ENCODE measurements at places on chromosomes 4 and X.

GRCh38 chr4:41199788-41200187, 14.6 kb downstream of the APBB2 start:
- DNase-seq: no peak

- no peak for DNase-seq
Observed at GRCh38 chr4:174553828-174554227, 31.5 kb upstream of the HPGD start.

DNA sequence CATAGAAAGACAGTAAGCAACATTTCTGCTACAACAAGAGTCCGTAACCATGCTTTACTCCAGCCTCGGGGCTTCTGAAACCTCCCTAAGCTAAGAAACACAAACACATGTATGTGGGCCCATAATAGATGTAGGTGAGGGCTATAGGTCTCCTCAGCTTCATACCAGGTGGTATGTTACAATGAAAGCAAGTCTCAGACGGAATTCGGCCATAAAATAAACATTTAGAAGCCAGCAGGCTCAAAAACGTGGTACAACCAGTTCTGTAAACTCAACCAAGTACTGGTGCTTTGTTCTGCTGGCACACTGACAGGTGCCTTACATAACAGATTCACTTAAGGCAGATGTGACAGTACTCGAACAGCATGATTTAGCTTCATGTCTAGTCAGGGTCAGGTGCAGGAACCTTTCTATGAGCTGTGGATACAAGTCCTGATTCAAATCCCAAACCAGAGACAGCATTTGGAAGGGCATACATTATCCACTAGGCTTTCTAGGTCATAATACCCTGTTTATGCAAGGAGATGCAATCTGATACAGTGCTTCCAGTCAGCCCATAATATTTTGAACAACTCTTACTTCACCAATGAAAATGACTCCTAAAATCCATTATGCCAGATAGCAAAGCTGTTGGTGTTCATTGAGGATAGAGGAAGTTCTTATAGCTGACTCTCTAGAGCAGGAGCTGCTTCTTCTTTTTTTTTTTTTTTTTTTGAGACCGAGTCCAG, 113.8 kb upstream of the ENPP6 start:
- peak; percentile 81 for DNase-seq

DNA sequence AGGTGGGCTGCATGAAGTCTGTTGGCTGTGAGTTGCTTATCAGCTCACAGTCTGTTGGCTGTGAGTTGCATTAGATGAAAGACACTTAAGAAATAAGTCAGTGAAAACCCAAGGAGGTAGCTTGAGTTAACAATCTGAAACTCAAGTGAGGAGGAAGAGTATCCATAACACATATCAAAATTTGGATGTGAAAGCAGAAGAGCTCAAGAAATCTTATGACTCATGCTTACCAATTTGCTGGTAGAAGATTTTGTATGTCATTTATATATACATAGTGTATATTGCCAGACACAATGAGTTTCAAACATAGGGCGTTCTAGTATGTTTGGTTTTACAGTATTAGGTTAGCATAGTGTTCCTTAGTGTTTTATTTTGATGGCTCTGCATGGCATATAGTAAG, 107.4 kb downstream of the DDIT4L start:
- no peak for DNase-seq

DNA sequence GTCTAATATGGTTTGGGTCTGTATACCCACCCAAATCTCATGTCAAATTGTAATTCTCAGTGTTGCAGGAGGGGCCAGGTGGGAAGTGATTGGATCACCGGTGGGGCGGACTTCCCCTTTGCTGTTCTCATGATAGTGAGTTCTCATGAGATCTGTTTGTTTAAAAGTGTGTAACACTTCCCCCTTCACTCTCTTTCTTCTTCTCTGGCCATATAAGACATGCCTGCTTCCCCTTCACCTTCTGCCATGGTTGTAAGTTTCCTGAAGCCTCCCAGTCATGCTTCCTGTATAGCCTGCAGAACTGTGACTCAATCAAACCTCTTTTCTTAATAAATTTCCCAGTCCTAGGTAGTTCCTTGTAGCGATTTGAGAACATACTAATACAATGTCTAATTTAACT, 19.7 kb upstream of the SCRG1 start:
- DNase-seq: peak; percentile 82

GRCh38 chr4:42159271-42160001, 7.0 kb upstream of the BEND4 start:
- DNase-seq: no peak

GRCh38 chr4:120720354-120720934, 202.1 kb downstream of the PRDM5 start:
- no peak for DNase-seq

- DNase-seq: no peak
Observed at GRCh38 chr4:68905939-68906779, 45.4 kb downstream of the UGT2A3 start.

GRCh38 chr4:158333820-158334219, 123.5 kb downstream of the TMEM144 start:
- DNase-seq: no peak

DNA sequence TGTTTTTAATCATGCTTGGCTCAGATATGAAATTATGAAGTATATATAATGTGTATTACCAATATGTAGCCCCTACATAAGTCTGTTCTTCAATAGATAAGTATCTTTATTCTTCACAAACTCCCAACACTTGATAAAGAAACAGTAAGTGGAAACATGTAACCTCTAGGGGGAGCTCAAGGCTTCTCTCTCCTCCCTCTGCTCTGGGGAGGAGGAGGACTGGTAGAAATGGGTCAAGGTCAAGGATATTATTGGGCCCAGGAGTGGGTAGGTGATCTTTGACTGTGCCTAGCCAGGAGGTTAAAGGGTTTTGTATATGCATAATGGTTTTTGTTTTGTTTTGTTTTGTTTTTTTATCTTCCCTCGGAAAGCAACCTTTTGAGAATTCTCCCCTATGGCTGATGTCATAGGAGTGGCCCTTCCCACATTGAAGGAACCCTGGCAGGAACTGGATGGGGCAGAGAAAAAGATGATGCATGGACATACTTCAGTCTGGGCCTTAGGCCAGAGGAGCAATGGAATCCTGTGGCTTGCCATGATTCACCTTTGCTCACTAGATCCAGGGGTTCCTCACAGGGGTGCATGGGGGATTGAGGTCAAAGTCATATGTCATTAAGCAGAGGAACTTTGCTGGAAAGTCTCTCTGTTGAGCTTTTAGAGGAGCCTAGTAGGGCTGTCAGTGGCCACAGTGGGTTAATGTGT, 460.3 kb downstream of the MID1IP1 start:
- DNase-seq: peak; percentile 2

- no peak for DNase-seq
Observed at GRCh38 chr4:121784401-121784800, 16.7 kb upstream of the EXOSC9 start.

- no peak for DNase-seq
Observed at GRCh38 chr4:11901089-11901488, 472.4 kb upstream of the HS3ST1 start.

DNA sequence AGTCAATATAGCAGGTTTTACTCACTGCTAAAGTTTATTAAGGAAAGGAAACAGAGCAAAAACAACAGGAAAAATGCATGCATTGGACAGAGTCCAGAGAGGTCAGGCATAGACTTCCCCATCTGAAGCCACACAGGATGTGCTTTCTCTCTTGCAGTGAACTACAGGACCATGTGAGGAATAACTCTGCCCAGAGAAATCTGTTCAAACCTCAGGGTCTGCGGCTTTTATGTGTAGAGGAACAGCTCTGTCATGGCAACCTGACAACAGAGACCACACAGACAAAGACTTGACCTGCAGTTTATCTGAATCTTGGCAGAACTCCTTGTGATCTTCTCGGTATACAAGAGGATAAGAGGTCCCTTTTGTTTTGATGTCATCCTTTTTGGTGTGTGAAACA, 46.3 kb upstream of the LONRF3 start:
- DNase-seq: no peak

GRCh38 chrX:100980608-100981497, 11.3 kb downstream of the ARL13A start:
- no peak for DNase-seq

DNA sequence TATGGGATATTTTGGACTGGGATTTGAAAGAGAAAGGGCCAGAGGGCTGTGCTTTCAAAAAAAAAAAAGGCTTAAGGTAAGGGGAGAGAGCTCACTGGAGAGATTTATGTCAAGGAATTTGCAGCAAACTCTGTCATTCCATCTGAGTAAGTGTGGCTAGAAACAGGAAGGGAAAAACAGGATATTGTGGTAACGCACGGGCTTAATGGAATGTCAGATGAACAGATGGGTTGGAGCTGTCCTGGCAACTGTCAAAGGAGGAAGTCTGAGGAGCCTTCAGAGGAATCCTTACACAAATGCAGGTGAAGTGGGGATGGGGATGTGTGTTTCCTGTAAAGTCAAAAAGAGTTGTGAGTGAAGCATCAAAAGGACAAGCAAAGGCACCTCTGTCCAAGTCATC, 15.1 kb upstream of the NKX3-2 start:
- DNase-seq: no peak

- no peak for DNase-seq
Observed at GRCh38 chr4:77465271-77465670, 140.3 kb upstream of the CXCL13 start.

DNA sequence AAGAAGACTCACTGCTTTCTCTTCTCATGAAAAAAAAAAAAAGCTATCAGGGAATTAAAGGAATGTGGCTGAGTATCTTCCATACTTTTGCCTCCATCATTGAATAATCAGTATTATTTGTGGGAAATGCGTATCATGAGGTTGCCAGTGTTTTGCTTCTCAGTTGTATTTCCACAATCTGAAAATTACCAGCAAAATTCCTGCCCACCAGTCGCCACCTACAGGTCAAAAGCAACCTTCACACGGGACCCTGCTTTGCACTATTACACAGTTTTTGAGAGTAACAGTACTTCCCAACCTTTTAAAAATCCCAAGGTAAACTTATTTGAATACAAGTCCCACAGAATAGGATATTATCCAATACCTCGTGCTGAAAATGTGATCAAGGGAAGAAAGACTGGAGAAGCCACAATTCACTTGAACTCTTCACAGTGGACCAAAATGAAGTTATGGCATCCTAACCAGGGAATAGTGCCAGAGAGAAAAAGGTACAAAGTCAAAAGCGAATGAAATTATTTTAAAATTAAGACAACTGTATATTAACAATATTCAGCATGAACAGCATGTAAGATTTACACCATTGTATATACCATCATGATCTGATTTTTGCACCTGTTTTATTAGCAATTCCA, 30.4 kb downstream of the PGRMC1 start:
- no peak for DNase-seq

DNA sequence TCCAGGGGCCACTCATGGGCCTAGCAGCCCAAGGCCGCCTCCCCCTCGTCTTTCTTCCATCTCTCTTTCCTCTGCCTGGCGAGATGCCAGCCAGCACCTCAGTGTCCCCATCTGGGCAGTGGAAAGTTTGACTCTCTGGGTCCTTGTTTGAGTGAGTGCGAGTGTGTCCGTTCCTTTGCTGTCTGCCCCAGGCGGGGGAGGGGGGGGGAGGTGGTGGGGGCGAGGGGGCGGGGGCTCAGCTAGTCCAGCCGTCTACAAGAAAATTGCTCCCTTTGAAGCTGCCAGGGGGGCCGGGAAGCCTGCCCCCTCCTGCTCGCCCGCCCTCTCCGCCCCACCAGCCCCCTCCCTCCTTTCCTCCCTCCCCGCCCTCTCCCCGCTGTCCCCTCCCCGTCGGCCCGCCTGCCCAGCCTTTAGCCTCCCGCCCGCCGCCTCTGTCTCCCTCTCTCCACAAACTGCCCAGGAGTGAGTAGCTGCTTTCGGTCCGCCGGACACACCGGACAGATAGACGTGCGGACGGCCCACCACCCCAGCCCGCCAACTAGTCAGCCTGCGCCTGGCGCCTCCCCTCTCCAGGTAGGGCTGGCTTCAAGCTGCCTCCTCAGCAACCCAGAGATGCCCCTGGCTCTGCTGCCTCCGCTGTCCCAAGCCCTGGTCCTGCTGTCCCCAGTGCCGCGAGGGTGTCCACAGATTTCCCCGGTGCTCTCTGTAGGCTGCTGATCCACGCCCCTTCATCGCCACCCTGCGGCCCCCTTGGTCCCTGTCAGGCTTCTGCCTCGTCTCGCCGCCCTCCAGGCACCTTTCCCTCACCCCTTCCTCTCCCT, at the start of gene BGN:
Gene BGN (plus strand): TSS at position 440 of the 821 bp plus-strand sequence. CDS start 9,652 bp downstream, outside the sequence.
- DNase-seq: no peak

DNA sequence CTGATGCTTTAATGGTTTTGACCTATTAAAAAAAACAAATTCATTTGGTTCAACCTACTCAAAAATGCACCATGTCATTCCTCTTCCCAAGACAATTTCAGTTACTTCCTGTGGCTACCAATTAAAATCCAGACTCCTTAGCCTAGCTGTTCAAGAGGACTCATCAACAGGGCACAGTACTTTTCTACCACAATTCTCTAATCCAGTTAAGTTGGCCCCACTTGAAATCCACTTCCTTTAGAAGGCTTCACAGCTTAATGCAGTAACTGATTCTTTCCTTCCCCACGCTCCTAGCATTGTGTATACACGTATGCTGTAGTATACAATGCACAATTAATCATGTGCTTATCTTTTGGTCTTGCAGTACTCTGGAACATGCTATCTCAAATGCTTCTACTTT, 129.8 kb downstream of the UGT8 start:
- DNase-seq: no peak

DNA sequence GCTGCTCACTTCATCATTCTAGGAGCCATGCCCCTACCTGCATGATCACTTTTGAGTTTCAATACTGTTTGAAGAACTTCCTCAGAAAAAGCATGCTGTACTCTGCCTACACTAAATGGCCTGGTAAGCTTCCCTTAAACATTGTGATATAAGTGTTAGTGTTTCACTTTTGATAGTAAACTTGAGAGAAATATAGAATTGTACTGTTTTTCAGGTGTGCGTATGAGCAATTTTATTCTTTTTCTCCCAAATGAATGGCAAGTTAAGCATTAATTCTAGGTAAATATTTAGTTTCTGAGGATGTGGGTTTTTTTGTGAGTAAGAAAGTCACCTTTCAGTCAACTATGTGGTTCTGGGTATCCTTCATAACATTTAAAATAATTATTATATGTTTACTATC, 484.5 kb downstream of the IL15 start:
- DNase-seq: no peak

DNA sequence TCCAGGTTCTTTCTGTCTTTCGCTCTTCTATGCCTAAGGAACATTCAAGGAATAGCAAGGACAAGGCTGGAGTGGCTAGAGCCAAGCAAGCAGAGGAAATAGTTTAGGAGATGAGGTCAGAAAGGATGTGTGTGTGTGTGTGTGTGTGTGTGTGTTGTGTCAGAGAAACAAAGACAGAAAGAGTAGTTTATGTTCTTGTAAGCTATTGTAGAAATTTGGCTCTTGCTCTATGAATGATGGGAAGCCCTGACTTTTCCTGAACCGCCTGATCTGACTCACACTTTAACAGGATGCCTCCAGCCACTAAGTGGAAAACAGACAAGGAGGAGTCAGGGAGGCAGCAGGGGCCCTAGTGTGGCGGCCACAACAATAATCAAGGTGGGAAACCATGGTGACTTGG, 39.7 kb downstream of the LGI2 start:
- DNase-seq: no peak
